Stimulated activated CD8-positive, alpha-beta memory T cell treated with anti-CD3 and anti-CD28 coated beads, Interleukin-7, amount 100 ng/mL, for 1 hour (primary cell): ENCODE measurements at places on chromosomes 5 and 9.

DNA sequence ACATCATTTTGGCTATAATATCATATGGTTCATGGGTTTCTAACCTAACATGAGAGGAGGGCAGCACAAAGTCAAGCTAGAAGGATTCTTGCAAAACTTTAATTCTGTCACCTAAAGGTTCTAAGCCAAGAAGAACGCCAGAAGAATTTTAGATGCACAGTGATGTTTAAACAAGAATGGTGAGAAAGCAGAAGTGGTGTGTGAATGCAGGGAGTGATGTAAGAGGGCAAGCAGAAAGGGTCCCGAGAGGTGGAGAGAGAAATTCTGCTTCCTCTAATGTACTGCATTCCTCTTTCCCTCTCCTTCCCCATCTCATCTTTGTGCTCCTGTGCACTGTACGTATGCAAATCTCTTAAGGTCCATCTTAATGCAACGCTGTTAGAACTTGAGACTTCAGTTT, 2.1 kb upstream of the TRMO start:
- DNase-seq, result no peak

GRCh38 chr5:95727764-95728191, 3.4 kb upstream of the RHOBTB3 start:
- no peak for DNase-seq

DNA sequence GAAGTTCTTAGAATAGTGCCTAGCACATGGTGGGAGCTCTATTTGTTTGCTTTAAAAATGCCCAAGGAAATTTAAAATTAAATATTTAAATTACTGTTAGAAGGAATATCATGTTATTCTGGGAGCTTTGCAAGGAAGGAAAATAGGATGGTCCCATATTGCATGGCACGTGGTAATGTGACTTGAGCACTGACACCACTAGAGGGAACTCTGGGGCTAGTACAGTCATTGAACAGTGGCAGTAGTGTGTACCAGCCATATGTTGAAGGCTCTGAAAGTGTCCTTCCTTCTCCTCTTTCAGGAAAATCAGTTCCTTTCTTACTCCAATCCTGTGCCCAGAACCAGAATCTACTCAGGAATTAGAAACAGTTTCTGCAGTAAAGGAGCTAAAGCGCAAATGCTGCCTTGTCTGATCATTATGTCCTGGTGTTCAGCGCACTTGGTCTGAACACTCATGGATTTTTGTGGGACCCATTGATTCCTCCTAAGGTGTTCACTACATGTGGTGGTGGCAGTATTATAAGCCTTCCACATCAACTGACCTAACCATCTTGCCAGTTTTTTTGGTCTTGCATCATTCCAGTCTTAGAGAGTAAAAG, 54.1 kb downstream of the GDA start:
- DNase-seq, result no peak

DNA sequence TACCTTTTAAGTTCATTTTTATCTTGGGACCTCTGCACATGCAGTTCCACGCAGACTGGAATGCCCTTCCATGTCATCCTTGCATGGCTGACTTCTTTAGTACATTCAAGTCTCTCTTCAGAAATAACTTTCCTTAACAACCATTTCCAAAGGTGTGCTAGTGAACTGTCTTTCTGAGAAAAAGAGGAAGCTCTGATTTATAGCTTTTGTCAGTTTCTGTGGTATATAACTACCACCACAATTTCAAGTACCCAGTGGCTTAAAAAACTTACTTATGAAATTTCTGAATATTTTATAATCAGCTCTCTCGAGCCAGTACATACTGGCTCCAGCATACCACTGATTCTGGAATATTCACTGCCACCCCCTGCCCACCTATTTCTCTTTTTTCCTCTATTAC, 1613.8 kb downstream of the MAT2B start:
- DNase-seq, result no peak

GRCh38 chr5:136424835-136425584, 59.7 kb upstream of the TRPC7 start:
- no peak for DNase-seq

DNA sequence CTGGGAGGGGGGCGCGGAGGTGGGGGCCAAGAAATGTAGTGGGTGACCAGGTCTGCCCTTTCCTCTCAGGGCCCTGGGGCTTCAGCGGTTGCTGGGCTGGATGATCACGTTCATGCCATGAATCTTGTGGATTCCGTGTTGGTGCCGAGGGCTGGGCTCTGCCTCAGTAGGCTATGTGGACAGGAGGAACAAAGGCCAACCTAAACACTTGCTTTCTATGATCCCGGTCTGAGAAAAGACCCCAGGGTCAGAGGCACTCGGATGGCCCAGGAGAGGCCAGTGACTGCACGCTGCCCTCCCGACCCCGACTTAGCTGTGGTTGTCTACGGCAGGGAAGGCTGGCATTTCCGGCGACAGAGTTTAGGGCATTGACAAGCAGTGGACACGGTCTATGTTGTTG, 26.6 kb downstream of the PHF2 start:
- no peak for DNase-seq

DNA sequence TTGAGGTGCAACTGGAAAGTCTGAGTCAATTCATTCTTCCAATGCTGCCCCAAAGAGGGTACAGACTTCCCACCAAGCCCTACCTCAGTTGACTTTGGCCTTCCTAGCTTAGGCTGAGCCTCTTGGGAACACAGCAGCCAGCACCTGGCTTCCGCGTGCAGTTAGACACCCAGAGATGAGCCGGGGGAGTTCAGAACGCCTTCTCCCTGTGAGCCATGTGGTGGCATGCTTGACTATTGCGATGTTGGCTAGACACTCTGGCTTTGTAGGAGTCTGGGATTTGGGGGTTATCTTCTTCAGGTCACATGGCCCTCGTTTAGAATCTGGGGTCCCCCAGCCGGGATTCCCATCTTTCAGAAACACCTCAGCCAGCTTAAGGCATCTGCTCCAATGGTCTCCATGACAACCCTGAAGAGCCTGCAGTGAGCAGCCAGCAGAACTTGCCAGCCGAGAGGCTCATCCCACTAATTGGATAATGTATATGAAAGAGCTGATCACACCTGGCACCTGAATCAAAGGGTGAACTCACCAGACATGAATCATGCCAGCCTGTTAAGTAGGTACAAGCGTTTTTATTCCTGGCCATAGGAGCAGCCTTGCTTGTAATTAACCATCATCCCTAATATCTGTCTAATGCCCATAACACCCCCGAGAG, 167.5 kb downstream of the SYK start:
- no peak for DNase-seq

GRCh38 chr5:68431186-68431585, 215.6 kb downstream of the PIK3R1 start:
- DNase-seq, result no peak

DNA sequence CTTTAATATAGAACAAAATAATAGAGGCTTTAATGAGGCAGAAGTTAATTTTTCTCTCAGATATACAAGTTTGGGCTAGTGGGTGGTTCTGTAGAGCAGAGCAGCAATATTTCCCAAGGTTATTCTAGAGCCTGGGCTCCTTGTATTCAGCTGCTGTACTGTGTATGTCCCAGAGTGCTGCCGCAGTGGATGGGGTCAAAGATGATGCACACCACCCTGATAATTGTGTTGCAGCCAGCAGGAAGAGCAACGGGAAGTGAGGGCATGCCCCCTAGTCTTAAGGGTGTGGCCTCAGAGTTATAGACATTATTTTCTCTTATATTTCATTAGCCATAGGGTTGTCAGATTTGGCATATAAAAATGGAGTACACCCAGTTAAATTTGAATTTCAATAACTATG, 23.9 kb upstream of the KIF4B start:
- DNase-seq, result no peak

DNA sequence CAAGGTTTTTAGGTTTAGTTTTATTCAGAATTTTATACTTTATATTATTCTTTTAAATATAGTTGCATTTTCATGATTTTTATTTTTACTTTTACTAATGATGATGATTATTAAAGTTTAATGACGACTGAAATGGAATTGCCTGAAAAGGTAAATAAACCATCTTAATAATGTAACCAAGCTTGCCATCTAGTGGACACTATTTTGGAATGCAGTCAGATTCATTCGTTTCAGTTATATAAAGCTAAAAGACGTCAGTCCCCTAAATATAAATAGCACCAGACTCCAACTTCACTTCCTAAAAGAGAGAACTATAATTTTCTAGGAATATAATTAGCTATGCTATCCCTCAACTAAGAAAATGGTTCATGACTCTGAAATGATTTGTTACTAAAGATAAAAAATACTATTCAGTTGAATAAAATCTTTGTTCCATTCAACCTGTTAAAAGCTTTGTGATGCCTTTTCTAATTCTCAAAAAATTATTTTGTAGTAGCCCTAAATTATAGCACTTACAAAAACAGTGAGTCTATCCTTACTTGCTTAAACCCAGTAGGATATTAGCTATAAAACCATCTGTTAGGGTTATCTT, 19.9 kb downstream of the ABITRAM start:
- DNase-seq, result no peak

DNA sequence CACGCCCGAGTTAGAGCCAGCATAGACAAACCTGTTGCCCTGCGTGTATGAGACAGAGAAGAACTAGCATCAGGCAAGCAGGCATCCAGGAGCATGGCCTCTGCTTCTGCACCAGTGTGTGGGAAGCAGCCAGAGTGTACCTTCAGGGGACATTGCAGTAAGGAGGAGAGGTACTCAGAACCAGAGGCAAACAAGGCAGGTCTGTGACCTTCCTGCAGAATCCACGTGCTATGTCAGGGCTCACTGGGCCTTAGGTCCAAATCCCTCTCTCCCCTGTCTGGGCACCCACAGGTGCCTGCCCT, 63.0 kb downstream of the SECISBP2 start:
- no peak for DNase-seq

GRCh38 chr5:165673499-165673898, 2168.1 kb downstream of the MAT2B start:
- DNase-seq, result no peak

- no peak for DNase-seq
Measured at GRCh38 chr5:159003045-159004030, 96.4 kb downstream of the EBF1 start.

DNA sequence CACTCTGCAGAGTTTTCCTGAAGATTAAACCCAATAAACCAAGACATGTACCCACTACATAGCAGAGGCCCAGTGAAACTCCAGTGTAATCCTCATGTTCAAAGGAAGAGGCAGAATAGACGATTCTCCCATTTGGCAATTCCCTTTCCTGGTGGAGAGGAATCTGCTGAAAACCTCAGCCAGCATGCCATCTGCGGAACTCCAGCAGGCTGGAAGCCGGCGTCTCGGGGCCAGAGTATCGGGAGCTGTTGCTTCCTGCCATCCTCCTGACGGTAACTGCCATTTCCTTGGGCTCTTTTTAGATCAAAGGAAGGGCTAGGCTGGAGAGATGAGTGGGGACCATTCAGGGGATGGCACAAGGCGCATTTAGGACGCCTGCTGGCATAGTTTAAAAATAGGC, 20.5 kb downstream of the NEURL1B start:
- no peak for DNase-seq

DNA sequence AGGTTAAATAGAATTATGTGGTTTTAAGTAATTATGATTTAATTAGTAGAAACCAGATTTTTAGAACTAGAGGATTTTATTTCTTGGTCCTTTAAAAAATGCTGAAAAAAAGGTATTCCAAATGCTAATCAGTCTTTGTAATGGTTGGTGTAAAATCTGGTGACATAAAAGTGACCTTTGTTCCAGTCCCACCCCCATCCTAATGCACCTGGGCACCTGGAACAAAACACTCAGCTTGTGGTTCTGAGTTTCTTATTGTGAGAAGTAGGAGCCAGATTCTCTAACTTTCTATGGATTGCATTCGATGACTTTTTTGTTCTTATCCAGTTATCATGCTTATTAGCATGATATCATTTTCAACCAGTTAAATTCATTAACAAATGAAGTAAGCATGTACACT, 115.1 kb upstream of the CTNND2 start:
- no peak for DNase-seq

GRCh38 chr5:137954131-137954879, 65.0 kb downstream of the PKD2L2 start:
- no peak for DNase-seq

- DNase-seq, result no peak
Measured at GRCh38 chr5:20114526-20114925, 126.5 kb upstream of the CDH18 start.
